ENCODE measurements at places on chromosomes 5 and 9.
A peak's percentile ranks its signal among the peaks of the same experiment; 100 is the strongest.

DNA sequence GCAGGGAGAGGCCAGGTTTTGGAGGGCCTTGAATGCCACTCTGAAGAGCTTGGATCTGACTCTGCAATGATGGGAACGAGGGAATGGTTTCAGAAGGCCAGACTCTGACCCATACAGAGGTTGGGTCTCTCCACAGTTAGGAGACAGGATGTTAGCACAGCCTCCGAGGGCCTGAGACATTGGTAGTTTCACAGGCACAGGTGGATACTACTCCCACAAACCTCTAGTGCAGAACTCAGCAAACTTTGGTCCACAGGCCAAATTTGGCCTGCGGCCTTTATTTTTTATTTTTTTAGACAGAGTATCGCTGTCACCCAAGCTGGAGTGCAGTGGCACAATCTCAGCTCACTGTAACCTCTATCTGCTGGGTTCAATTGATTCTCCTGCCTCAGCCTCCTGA is 2.9 kb downstream of the GNPDA1 start:
- no peak for DNase-seq

DNA sequence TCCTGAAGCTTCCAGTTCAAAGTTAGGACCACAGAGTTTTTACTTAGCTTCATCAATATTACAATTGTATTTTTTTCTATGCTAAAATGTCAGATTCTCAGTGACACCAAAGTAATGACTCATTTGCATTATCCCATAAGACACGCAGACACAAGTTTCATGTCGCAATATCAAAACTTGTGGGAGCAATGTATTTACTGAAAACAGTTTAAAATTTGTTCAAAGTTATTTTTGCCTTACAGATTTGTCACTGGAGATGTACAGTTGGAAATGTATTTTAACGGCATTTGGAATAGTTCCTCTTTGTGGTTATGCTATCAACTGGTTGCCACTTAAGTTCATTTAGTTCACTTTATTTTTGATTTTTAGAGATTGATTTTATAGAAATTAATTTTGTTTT is 36.2 kb upstream of the DAP start:
- DNase-seq = no peak

DNA sequence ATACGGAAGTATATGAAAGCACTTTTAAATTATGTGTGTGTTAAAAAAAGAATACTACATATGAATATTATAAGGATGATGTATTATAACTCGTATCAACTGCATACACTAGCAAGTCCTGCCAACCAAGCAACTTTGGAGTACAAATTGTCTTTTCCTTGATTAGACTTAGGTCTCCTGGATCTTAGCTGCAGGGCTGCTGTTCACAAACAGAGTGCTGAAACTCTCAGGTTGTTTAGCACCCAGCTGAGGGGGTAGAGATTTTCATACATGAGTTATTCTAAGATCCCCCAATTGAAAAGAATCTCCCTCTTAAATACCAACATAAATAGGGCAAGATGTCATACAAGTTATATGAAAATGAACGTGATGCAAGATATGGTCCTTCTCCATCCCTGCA is 149.8 kb upstream of the TNC start:
- DNase-seq = no peak

DNA sequence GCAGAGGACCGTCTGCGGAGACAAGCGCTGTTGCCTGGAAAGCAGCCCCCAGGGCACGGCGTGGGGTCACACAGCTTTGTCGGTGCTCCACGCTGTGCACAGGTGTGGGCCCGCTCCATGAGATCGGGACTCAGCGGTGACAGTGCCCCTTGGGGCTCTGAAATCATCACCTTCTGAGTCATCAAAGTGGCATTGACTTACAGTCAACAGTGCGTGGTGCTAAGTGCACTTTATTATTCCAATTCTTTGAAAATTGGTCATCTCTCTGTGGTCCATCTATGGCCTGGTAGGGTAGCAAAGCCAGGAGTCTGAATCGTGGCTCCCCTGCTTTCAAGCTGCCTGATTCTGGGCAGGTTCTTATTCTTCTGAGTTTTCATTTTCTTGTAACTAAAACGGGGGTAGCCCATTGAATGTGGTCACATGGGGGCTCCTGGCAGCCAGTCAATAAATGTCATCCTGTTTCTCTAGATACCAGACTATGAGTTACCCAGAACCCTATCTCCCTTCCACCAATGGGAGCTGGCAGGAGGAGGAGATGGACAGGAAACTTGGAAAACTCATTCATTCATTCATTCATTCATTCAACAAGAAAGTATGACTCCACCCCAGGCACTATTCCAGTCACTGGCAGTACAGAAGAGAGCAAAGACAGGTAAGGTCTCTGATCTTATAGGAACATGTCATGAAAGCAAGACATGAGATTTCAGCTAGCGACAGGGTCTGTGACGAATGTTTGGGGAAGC is 20.3 kb upstream of the UNC5A start:
- DNase-seq = no peak

DNA sequence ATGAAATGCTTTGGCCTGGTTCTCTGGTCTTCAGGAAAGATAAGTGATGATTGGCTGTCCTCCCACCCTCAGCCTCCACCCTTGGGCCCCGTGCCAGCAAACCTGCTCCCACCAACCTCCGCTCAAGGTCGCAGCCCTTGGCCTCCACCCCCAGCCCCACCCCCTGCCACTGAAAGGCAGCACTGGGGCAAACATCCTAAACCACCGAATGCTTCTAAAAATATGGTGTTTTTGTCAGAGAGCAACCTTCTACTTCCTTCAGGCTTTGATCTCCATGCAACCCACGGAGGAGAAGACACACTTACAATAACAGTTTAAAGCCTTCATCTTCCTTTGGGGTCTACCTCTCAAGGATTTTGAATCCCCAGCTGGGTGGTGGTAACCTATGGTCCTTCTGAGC is 24.0 kb upstream of the TCF7 start:
- DNase-seq = peak; percentile 52

Data from CD4-positive, alpha-beta T cell treated with Interferon gamma for 1 hour (primary cell).